MG63 (cell line): ENCODE measurements at places on chromosomes 11 and 22.

GRCh38 chr22:38236786-38237185 lies 35.0 kb downstream of the MAFF start:
- DNase-seq: no peak

GRCh38 chr22:30828187-30829155 lies 133.8 kb downstream of the OSBP2 start:
- DNase-seq: peak; percentile 15

GRCh38 chr22:34038801-34039555 lies 118.7 kb upstream of the LARGE1 start:
- DNase-seq: no peak

DNA sequence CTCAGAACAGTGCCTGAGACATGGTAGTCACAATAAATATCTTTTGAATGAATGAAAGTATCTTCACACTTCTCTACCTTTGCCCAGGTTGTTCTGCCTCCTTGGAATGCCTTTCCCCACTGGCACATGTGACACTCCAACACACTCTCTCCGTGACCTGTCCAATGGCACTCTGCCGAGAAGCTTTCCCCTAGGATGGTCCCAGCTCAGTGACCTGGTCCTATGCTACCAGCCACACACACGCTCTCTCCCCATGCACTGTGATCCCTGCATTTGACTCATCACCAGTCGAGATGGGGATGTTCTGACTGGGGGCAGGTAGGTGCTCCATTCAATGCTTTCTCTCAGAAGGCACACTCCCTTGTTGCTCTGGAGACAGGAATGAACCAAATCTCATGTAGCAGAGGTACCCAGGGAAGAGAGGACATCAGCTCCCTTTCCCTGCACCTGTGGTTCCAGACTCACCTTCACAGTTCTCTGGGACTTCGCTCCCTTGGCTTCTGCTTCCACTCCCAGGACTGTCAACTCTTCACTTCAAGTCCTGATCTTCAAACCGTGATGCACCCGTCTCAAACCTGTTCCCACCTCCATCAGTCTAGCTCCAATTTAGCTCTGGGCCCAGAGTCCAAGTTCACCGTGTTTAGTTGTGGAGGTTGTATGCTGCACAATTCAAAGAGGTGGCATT lies 30.7 kb upstream of the LMO1 start:
- DNase-seq: no peak

DNA sequence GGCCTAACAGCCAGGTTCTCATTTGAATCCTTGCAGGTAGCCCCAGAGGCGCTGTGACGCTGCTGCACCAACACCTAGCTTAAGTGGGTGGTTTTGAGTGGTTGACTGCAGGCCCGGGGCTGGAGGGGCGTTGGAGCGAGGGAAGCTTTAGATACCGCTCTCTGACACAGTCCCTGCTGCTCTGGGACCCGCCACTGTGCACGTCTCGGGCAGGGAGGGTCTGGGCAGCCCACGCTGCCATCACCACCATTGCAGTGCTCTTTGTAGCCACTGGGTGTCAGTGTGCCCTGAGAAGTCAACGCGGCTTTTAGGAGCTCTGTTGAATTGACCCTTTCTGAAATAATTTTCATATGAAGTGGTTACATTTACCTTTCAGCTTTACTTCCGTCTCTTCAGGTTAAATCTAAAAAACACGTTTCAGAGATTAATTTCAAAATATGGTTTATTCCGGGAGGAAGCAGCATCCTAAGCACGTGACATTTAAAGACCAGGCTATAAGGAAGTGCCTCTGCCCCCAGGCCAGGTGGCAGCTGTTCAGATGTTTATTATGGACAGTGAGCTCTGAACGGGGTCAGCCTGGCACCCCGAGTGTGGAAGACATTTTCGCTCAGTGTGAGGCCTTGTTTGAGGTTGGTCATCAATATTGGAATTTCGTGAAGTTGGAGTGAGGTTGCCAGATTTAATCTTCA lies 30.9 kb upstream of the PARVB start:
- peak; percentile 46 for DNase-seq

GRCh38 chr22:41418717-41419116 lies 27.9 kb downstream of the TOB2 start:
- no peak for DNase-seq

DNA sequence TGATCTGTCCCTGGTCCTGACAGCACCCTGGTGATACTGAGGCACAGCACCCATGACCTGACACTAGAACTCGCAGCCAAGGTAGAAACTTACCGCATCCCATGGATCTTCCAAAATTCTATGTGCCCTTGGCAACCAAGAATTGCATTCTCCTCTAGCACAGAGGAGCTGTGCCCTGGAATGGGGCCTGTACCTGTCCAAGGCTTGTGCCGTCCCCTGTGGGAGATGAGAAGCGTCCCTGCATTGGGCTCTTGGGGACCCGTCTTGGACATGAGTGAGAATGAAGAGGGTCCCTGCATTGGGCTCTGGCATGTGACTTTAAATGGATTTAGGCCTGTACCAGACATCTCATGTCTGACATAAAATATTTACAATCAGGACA lies 67.1 kb downstream of the GGTLC2 start:
- DNase-seq: no peak

DNA sequence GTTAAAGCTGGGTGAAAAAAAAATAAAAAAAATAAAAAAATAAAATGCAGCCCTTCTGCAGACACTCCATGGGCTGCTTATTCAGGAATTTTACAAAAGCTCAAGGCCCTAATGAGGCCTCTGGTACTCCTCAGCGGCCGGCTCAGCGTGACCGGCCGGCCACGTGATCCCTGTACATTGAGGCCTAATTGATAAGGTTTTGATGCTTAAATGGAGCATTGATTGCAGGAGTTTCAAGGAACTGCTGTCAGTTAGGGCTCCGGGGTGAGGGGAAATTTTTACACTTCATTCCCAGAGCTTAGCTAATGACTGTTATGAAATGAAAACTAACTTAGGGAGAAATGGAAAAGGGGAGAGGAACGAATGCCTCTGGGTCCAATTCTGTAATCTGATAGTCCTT lies 368.8 kb upstream of the KIRREL3 start:
- DNase-seq: no peak

- no peak for DNase-seq
Measured at GRCh38 chr11:16252373-16252772, 104.0 kb downstream of the SOX6 start.

DNA sequence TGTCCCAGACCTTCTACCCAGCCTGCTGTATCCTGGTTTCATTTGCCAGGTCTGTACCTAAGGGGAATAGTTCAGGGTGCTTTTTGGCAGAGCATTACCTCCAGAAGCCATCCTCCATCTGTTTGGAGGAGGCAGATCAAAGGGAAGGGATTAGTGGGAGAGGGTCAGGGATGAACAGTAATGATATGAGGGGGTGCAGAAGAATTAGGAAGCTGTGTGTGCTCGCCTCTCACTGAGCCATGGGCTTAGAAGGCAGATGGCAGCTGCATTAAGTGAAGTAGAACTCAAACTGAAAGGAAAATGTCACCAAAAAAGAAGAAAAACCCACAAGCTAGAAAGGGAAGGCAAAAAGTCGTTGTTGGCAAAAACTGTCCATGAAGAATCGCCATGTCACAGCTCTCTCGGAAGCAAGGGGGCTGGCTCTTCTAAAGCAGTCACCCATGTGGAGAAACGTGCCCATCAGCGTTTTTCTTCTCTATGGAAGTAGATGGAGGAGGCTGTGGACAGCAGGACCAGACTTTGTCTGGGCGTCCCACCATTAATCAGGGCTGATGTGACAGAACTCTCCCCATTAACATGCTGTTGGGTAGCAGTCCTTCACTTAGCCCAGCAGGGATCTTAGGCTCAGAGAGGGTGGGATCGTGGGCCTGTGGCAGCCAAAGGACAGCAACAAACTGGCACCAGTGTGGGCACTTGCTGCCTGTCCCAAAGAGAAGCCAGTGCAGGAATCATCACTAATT lies 46.8 kb downstream of the CEP164 start:
- DNase-seq: no peak

DNA sequence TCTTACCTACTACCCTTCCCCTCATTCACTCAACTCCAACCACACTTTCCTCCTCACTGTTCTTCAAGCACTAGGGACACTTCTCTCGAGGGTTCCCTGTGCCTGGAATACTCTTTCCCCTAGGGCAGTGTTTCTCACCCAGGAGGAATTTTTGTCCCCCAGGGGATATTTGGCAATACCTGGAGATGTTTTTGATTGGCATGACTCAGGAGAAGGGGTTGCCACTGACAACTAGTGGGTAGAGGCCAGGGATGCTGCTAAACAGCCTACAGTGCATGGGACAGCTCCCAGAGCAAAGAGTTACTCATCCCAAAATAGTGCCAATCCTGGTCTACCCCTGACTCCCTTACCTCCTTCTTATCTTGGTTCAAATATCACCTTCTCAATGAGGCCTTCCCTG lies 40.0 kb downstream of the BTG4 start:
- no peak for DNase-seq

DNA sequence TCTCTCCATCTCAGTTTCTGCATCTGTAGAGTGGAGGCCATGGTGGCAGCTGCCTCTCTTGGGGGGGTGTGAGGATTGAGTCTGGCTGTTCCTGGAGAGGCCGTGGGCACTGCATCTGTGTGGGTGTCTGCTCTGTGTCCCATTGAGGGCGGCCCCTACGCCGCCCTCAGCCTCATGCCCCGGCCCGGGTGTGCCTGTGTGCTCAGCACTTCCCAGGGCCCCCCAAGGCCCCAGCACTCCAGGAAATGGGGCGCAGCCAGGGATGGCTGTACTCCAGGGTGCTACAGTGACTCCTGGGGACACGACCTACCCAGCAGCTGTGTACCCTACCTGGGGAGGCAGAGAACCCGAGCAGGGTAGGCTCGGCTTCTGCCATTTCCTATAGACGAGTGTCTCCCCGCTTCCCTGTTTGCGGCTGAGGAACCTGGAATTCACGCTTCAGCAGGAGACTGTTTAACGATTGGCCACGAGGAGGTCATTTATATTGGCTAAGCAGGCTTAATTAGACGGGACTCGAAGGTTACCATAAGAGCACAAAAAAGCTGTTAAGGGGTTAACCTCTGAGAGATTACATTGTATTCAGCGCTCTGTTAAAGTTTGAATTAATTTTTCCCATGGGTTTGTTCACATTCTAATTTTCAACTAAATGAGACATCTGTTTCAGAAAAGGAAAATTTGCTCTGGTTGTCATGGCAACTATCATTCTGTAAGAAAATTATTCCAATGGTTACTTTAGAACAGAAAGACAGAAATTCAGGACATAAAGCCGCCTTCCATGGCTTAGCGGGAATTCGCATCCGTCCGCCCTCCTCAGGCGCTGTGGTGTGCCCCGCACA lies 76.4 kb downstream of the MPPED1 start:
- no peak for DNase-seq

DNA sequence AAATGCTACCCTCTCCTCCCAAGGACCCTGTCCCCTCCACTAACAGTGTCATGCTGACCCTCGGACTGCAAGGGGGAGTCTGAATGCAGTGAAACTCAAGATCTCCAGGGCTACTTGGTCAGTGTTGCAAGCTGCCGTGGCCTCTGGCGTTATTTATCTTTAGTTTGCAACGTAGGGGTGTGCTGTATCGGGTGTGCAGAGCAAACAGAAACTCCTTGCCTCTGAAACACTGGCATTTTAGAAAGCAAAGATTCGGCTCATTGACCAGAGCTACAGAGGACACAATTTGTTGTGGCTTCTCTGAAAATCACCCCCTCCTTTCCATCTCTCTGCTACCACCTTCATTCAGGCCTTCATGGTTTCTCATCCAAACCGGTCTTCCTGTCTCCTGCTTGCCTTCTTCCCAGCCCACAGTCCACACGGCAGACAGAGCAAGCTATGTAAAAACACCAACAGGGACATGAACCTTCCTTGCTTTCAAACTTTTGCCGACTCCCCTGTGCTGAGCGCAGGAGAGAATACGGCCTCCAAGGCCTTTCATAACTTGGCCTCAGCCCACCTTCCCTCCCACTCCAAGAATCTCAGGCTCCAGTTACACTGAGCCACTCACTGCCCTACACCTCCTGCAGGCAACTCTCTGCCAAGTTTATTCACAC lies 14.9 kb downstream of the FZD4 start:
- peak; percentile 5 for DNase-seq

DNA sequence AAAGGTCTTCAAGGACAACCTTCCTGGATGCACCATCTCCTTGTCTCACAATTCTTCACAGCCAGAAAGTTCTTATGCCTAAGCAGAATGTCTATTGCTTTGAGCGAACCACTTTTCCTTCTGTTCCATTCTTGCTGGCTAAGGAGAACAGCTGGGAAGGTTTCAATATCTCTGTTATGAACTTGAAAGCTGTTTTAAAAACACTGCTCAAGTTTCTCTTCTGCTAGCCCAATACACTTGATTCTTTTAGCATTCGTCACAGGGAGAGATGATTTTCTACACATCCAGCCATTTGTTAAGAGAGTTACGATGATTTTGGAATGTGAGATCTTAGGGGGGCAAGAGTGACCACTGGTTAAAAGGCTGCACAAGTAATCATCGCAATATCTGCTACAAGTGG lies 249.3 kb downstream of the KIRREL3 start:
- DNase-seq: no peak

DNA sequence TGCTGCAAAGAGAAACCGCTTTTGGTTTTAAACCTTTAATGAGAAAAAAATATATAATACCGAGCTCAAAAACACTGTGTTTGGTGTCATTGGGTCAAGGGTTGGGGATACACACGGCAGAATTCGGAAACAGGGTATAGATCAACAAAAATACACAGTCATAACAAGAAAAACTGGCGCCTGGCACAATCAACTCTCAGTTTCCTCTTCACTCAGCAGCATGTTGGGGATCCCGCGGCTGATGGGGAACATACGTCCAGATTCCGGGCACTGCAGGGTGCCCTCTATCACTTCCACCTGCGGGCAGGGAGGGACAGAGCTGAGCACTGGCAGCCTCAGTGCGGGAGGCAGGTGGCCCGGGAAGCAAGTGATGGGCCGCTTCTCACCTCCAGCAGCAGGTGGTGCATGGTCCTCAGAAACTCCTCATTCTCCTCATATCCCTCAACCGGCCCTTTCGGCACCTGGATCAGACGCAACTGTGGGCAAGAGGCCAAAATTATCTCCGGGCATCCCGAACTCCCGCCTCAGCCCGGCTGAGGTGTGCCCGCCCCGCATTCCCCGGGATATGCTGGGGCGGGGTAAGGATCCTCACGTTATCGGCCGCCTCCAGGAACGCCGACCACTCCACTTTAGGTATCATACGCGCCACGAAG lies 561 bp downstream of the TRMT112 start:
- no peak for DNase-seq

DNA sequence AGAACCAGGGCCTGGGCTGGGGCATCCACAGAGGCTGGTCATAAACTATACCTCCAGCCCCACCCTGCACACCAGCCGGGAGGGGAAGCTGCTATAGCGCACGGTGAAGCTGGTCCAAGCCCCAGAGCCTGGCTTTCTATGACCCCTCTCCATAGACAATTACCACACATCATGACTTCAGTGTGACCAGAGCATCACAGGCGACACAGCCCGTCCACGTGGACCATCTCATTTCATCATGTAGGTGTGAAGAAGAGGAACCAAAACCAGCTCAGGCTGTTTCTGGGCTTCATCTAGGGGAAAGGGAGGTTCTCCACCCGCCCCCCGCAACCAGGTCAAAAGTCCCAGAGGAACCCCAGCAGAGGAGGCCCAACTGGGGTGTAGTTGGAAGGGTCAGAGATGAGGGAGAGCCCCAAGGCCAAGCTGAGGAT lies 3.0 kb downstream of the CXCR5 start:
- DNase-seq: no peak

GRCh38 chr22:40855071-40855978 lies 1.1 kb downstream of the ST13 start:
- DNase-seq: peak; percentile 27

GRCh38 chr11:87453531-87454089 lies 415.9 kb downstream of the TMEM135 start:
- DNase-seq: no peak

GRCh38 chr22:29883775-29884097 lies 762 bp downstream of the MTMR3 start:
- no peak for DNase-seq

GRCh38 chr11:5238486-5238885 lies 4.2 kb upstream of the HBD start:
- no peak for DNase-seq
